ENCODE measurements at places on chromosomes 4 and X.

GRCh38 chr4:150244600-150244999 lies 166.4 kb downstream of the DCLK2 start:
- no peak for DNase-seq

GRCh38 chr4:47483745-47484144 lies 1.3 kb upstream of the ATP10D start:
- DNase-seq: no peak

DNA sequence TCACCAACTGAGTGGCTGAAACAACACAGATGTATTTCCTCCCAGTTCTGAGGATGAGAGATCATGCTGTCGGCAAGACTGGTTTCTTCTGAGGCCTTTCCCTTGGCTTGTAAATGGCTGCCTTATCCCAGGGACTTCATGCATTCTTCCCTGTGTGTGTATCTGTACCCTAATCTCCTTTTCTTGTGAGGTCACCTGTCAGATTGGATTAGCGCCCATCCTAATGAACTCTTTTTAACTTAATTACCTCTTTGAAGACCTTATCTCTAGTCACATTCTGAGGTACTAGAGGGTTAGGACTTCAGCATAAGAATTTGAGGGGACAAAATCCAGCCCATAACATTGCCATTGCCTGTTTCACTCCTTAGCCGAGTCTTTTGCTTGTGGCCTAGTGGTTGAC lies 59.5 kb upstream of the TMEM150C start:
- DNase-seq: no peak

GRCh38 chrX:15815779-15816437 lies 25.6 kb downstream of the ZRSR2 start:
- no peak for DNase-seq

DNA sequence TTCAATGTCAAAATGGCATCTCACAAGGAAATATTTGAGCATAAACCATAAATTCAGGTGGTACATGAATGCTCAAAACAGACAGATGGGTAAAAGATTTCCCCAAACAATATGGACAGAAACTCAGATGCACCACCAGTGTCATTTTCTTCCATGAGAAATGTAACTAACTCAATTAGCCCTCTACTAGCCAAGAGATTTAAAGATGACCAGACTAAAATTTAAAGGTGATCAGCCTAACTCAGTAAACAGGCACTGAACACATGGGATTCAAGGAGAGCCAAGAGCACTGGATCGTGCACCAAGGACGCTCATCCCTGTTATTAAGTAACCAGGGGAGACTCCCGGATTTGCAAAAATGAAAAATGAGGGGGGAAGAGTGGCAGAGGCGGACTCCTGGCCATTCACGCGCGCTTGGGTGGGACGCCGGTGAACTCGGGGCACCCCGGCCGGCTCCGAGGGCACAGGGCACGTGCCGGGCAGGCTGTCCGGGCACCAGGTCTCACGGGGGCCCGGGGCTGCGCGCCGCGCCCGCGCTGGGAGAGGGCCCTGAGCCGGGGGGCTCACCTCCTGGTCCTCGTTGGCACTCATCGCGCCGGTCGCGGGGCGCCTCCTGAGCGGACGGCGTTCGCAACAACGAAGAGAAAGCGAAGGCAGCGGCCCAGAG lies 490 bp downstream of the RWDD4 start:
- peak; percentile 13 for DNase-seq

DNA sequence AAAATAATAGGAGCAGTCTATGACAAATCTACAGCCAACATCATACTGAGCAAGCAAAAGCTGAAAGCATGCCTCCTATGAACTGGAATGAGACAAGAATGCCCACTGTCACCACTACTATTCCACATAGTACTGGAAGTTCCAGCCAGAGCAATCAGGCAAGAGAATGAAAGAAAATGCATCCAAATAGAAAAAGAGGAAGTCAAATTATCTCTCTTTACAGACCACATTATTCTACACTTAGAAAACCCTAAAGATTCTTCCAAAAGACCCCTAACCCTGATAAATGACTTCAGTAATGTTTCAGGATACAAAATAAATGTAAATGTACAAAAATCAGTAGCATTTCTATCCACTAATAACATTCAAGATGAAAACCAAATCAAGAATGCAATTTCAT lies 249.0 kb downstream of the STK32B start:
- no peak for DNase-seq

- no peak for DNase-seq
Measured at GRCh38 chr4:94924566-94924965, 166.8 kb downstream of the BMPR1B start.

GRCh38 chrX:119602701-119603255 lies 3.4 kb downstream of the NKRF start:
- DNase-seq: no peak

DNA sequence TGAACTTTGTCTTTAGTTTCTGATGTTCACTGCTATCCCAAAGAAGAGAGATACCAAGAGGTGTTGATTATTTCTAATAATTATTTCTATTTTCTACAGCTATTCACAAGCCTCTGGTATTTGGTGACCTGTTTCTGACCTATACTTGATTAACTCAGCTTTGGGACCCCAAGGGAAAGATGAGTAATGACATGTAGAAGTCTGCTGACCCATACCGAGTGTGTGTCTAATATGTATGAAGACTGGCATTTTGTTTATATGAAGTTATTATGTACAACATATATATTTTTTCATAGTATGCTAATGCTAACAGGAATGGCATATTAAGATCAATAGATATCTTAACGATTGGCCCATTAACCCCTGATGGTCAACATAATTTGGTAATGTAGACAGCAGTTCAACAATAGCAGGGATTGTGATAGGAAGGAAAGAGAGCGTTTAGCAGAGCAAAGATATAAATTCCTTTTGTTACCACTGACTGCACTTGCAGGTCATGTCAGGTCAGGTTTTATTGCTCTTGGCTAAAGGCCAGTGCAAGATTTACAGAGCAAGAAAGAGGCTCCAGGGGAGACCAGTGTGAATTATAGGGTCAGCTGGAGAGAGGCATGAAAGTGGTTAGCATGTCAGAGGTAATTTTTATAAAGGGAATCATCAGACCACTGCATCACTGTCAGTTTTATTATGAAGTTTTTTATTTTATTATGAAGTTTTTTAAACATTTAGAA lies 94.7 kb upstream of the DIPK2B start:
- no peak for DNase-seq

GRCh38 chrX:78957049-78957767 lies 12.0 kb downstream of the P2RY10 start:
- no peak for DNase-seq

All from putamen (tissue), 1 donor.